ENCODE measurements at places on chromosomes 2 and 18. TPM values are rescaled to one million over a fixed set of nuclear protein-coding genes. Genes with fewer than 3 reads are reported as not detected.

CTLA4 gene
- 1.1 TPM for polyA plus RNA-seq

SLC4A3 gene
- not detected for polyA plus RNA-seq

C2orf72 gene
- polyA plus RNA-seq: not detected

LHCGR gene
- polyA plus RNA-seq: not detected

DSEL gene
- polyA plus RNA-seq: 0.07 TPM

RUFY4 gene
- polyA plus RNA-seq: 0.50 TPM

GAL3ST2 gene
- not detected for polyA plus RNA-seq

- H3K4me1 ChIP-seq: no peaks in the 10 kb centered on the region
- no peak overlapping the region for H3K27ac ChIP-seq
- no peaks in the 10 kb centered on the region for H3K27me3 ChIP-seq
Observed at GRCh38 chr2:63544017-63544627, 44.2 kb downstream of the WDPCP start.

DNA sequence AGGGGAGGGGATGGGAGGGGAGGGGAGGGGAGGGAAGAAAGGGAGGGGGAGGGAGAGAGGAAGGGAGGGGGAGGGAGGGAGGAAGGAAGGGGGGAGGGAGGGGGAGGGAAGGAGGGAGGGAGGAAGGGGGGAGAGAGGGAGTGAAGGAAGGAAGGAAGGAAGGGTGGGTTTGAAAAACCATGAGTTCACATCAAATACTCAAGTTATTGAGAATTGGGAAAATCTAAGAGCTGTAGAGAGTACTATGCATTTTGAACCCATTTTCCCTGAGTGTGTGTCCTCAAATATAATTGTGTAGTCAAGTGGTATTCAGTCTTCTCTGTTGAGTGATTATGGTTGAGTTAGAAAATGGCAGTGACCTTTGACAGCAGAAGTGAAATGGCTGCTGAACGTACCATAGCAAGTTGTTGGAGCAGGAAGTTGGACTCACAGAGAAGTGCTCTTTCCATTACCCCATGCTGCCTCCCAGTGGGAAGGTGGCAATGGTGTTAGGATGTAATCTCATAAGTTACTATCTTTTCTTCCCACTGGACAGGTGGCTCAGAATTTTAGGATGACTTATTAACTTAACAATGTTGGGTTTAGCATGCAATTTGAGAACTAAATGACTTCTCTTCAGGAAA, 214.6 kb downstream of the SETBP1 start:
- no peak overlapping the region for H3K27ac ChIP-seq
- peak; percentile 29 for DNase-seq
- H3K4me3 ChIP-seq: no peak overlapping the region
- H3K27me3 ChIP-seq: no peaks in the 10 kb centered on the region

DNA sequence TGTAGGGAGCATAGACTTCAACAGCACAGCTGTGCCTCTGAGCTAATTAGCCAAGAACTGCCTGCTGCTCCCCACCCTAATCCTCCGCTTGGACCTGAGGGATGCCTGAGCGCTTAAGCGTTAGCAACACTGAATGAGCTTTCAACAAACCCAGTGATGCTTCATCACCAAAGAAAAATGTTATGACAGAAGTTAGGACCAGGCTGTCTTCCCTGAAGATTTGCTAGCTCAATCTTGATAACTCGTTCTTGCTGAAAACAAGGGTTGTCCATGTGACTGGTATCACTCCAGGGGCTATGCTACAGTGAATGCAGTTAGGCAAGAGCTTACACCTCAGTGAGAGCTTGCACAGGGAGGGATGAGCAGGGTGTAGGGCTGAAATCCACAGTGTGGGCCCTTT, 190.7 kb upstream of the SIX2 start:
- no peaks in the 10 kb centered on the region for H3K36me3 ChIP-seq
- no peak overlapping the region for H3K27ac ChIP-seq
- H3K27me3 ChIP-seq: no peaks in the 10 kb centered on the region
- no peak overlapping the region for H3K4me3 ChIP-seq

DNA sequence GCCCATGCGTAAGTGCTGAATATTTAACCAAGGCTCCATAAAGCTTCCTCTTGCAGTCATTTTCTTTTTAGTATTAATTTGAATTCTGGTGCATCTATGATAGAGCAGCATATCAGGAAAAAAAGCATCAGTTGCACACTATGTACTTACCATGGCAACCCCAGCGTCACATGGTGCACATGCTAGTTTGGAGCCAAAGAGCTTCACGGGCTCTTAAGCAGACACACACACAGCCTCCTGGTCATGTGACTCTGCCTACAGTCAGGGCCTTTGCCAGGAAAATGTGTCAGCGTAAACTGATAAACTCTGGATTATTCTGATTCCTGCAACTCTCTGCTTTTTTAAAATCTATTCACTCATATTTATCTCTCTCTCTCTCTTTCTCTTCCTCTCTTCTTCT, 30.2 kb downstream of the NYAP2 start:
- no peaks in the 10 kb centered on the region for H3K36me3 ChIP-seq
- H3K4me1 ChIP-seq: no peaks in the 10 kb centered on the region
- H3K27me3 ChIP-seq: peaks cover 4% of the 10 kb centered on the region
- no peak for DNase-seq
- H3K27ac ChIP-seq: no peak overlapping the region
- H3K4me3 ChIP-seq: no peak overlapping the region

DNA sequence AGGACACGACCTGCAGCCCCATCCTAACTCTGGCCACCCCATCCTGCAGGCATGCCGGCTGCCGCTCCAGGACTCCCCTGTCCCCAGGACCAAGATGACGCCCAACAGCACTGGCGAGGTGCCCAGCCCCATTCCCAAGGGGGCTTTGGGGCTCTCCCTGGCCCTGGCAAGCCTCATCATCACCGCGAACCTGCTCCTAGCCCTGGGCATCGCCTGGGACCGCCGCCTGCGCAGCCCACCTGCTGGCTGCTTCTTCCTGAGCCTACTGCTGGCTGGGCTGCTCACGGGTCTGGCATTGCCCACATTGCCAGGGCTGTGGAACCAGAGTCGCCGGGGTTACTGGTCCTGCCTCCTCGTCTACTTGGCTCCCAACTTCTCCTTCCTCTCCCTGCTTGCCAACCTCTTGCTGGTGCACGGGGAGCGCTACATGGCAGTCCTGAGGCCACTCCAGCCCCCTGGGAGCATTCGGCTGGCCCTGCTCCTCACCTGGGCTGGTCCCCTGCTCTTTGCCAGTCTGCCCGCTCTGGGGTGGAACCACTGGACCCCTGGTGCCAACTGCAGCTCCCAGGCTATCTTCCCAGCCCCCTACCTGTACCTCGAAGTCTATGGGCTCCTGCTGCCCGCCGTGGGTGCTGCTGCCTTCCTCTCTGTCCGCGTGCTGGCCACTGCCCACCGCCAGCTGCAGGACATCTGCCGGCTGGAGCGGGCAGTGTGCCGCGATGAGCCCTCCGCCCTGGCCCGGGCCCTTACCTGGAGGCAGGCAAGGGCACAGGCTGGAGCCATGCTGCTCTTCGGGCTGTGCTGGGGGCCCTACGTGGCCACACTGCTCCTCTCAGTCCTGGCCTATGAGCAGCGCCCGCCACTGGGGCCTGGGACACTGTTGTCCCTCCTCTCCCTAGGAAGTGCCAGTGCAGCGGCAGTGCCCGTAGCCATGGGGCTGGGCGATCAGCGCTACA, 2.1 kb downstream of the GPBAR1 start:
- H3K27ac ChIP-seq: no peak overlapping the region
- H3K4me1 ChIP-seq: peaks cover 37% of the 10 kb centered on the region
- H3K27me3 ChIP-seq: peaks cover 4% of the 10 kb centered on the region
- DNase-seq: no peak
- H3K36me3 ChIP-seq: peaks cover 8% of the 10 kb centered on the region

GRCh38 chr2:188878716-188879115, 95.5 kb upstream of the COL3A1 start:
- no peak overlapping the region for H3K27ac ChIP-seq
- no peak for DNase-seq
- H3K4me1 ChIP-seq: no peaks in the 10 kb centered on the region
- H3K36me3 ChIP-seq: peaks cover 4% of the 10 kb centered on the region

DNA sequence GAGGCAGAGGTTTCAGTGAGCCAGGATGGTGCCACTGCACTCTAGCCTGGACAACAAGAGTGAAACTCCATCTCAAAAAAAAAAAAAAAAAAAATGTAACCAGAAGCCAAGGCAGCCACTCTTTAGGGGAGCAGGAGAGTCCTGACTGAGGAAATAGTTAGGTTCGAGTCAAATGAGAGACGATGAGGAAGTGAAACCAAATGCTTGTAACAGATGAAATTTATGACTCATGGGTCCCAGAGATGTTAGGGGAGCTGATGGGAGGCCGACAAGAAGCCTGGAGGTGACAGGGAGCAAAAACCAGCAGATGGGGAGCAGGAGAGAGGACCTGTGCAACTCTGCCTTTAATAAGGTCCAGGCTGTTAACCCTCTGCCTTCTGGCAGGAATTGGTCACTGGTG, 756.1 kb upstream of the DDX18 start:
- H3K27ac ChIP-seq: no peak overlapping the region
- no peak for DNase-seq
- H3K4me3 ChIP-seq: no peak overlapping the region
- no peaks in the 10 kb centered on the region for H3K4me1 ChIP-seq

DNA sequence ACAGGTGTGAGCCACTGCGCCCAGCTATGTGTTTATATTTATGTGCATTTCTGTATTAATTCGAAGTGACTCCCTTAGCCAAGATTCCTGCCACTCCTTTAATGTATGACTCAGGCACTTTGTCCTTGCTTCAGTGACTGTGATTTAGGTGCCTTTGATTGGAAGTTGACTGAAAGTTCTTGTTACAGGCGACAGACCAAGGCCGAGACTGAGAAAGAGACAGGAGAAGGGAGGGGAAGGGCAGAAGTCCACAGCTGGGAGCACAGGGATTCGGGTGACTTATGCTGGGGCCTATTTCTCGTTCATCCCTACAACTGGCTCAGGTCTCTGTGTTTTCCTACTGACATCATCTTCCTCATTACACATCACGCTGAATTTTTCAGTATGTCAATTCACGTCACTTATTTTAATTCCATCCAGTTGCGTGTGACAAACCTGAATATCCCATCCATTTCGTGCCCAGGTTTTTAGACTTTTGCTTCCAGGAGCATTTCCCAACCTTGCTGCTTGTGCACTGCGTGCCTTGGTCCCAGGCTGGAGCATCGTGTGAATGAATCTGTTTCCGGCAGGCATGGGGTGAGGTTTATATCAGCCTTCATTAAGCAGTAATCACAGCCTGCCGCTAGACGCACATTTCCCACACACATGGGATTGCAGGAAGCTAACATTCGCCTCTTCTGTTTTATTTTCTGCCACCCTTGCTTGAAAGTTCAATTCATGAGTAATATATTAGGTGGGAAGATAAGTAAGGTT, 42.4 kb downstream of the TMEM18 start:
- peaks cover 5% of the 10 kb centered on the region for H3K4me1 ChIP-seq
- DNase-seq: no peak
- H3K27ac ChIP-seq: no peak overlapping the region
- H3K4me3 ChIP-seq: no peak overlapping the region

DNA sequence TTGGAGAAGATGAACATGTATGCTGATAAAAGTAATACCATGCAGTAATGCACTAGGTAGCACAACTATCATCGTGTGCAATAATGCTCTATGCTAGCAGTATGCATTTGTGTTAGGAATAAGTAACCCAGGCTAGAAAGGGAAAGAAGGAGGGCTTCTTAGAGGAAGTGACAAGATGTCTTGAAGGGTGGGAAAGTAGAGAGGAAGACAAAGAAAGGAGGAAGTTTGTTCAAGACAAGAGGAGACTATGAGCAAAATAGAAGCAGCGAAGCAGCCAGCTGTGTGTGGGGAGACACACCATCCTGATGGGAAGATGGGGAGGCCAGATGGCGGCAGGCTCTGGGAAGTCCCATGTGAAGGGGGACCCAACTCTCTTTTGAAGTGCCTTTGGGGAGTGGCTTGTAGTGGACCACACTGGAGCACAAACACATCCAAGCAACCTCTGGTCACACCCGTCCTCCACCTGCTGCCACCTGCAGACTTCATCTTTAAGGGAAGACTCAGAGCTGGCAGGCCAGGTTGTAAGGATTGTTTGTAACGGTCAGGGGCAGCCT, 39.9 kb upstream of the INHBB start:
- peaks cover 21% of the 10 kb centered on the region for H3K36me3 ChIP-seq
- peaks cover 9% of the 10 kb centered on the region for H3K4me1 ChIP-seq
- H3K27ac ChIP-seq: no peak overlapping the region
- no peaks in the 10 kb centered on the region for H3K27me3 ChIP-seq
- H3K4me3 ChIP-seq: no peak overlapping the region

GRCh38 chr2:58030771-58031170, 15.8 kb upstream of the VRK2 start:
- H3K27me3 ChIP-seq: no peaks in the 10 kb centered on the region
- no peak overlapping the region for H3K27ac ChIP-seq
- DNase-seq: no peak
- no peak overlapping the region for H3K4me3 ChIP-seq
- H3K36me3 ChIP-seq: peaks cover 29% of the 10 kb centered on the region
- H3K4me1 ChIP-seq: no peaks in the 10 kb centered on the region

DNA sequence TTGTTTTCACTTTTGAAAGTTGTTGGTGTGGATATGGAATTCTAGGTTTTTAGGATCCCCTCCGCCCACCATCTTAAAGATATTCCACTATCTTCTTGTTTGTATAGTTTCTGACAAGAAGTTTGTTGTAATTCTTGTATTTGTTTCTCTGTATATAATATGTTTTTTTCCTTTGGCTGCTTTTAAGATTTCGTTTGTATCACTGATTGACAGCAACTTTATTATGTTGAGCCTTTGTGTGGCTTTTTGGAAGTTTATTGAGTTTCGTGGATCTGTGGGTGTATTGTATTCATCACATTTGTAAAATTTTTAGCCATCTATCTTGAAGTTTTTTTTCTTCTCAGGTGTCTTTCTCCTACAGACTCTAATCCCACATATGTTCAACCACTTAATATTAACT, 200.1 kb downstream of the MCFD2 start:
- no peak for DNase-seq
- no peak overlapping the region for H3K27ac ChIP-seq
- peaks cover 18% of the 10 kb centered on the region for H3K36me3 ChIP-seq
- H3K4me1 ChIP-seq: peaks cover 55% of the 10 kb centered on the region
- H3K27me3 ChIP-seq: peaks cover 2% of the 10 kb centered on the region
- no peak overlapping the region for H3K4me3 ChIP-seq

DNA sequence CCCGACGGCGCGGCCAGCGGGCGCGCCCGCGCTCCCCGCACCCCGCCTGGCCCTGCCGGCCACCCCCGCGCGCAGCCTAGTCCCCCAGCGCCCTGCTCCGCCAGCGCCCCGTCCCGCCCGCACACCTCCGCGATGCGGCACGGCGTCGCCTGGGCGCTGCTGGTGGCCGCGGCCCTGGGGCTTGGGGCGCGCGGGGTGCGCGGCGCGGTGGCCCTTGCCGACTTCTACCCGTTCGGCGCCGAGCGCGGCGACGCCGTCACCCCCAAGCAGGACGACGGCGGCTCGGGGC, 232 bp downstream of the SNED1 start:
- H3K36me3 ChIP-seq: no peaks in the 10 kb centered on the region
- no peak for DNase-seq
- no peaks in the 10 kb centered on the region for H3K4me1 ChIP-seq
- H3K4me3 ChIP-seq: no peak overlapping the region
- no peak overlapping the region for H3K27ac ChIP-seq
- H3K27me3 ChIP-seq: peaks cover 2% of the 10 kb centered on the region

Data from immature natural killer cell (primary cell).